ENCODE measurements at places on chromosomes 7 and 10.

DNA sequence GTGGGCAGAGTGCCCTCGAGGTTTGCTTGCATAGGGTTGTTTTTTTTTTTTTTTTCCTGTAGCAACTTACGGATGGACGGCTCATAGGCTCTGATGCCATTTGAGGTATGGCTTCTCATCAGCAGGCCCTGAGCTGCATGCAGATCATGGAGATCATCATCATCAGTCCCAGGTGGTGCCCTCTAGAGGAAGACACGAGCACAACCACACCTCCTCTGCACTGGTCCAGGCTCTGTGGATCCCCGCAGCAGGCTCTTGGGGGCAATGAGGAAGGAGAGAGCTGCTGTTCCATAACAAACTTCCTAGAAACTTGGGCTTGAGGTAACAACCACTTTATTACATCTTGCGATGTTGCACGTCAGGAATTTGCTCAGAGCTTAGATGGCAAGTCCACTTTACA, 132.7 kb upstream of the CXCL12 start:
- no peak for DNase-seq

DNA sequence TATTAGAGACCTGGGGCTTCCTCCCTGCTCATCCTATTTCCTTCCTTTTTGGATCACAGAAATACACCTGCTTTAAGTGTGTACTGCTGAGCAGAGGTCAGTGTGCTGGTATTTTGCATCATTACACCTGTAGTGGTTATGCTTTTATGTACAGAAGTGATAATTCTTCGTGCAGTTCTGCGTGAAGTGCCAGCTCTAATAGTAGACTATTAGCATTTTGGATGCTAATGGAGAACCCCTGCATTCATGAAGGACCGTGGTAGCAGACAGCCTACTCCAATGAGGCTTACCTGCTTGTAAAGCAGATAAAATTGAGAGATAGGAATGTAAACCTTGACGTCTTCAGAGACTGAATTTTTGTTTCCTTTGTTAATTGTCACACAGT, 114.3 kb downstream of the CDK14 start:
- no peak for DNase-seq

GRCh38 chr10:21989453-21990154, 13.9 kb downstream of the DNAJC1 start:
- DNase-seq, result peak; percentile 22

DNA sequence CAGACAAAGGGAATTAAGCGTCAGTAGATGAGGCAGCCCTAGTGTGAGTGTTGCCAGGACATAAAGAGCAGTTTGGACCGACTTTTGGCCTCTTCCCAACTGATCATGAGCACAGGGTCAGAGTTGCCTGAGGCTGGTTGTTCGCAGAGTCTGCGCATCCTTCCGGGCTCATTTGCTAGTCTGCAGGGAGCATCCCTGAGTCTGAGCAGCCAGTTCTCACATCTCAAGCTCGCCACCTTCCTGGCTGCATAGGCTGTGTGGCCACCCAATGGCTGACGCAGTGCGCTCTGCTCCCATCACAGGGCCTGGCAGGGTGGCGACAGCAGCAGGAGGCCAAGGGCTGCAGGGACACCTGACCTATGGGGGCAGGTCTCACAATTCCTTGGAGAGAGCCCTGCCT, 5.0 kb downstream of the GAD2 start:
- DNase-seq, result no peak

- DNase-seq, result no peak
Observed at GRCh38 chr10:81961451-81962184, 86.6 kb downstream of the NRG3 start.

- no peak for DNase-seq
Observed at GRCh38 chr10:29873941-29874484, 185.4 kb downstream of the JCAD start.

GRCh38 chr10:6180480-6181110, 22.1 kb upstream of the PFKFB3 start:
- DNase-seq, result no peak

GRCh38 chr10:46312953-46313352, 26.2 kb downstream of the ANTXRL start:
- DNase-seq, result no peak

DNA sequence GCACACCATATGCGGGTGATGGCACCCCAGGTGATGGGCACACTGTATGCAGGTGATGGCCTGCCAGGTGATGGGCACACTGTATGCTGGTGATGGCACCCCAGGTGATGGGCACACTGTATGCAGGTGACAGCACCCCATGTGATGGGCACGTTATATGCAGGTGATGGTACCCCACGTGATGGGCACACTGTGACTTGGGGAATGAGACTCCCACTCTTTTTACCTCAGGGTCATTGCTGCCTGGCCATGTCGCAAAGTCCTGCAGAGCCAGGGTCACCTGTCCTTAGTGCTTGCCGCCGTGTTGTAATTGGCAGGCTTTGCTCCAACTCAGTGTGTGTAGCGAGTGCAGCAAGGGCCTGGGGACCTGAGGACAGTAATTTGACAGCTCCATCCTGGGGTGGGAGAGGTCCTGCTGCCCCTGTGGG, 7.6 kb upstream of the CCDC201 start:
- DNase-seq, result no peak

DNA sequence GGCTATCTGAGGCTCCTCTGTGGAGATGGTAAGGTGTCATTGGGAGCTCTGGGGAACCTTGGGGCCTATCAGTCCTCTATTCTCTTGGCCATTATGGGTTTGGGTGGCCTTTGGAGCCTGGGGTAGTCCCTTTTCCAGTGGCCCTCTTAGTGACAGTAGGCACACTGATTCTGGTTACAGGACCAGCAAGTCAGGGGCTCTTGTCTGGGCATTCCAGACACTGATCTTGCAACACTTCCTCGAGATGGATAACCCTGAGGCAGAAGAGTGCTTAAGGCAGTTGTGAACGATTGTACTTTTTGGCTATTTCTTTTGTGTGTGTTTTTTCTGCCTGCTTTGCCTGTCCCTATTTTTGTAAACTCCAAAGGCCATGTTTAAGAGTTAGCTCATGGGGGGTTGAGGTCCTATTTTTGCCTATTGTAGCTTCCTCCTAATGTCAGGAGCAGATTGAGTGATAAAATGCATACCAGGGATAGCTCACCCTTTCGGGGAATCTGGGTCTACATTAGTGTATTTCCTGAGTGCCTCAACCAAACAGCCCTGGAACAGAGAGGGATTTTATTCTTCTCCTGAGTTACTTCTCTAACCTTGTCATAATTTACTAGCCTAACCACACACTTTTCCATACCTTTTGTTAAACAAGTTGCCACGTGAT, 61.2 kb downstream of the PRKAR2B start:
- no peak for DNase-seq

GRCh38 chr7:53358269-53358668, 322.8 kb downstream of the POM121L12 start:
- no peak for DNase-seq

GRCh38 chr10:34721208-34721840, 93.8 kb downstream of the PARD3 start:
- DNase-seq, result no peak

GRCh38 chr10:16520900-16521299, 779 bp downstream of the C1QL3 start:
- peak; percentile 3 for DNase-seq

GRCh38 chr7:68839014-68839413, 759.3 kb upstream of the AUTS2 start:
- no peak for DNase-seq

GRCh38 chr10:125455855-125456254, 227.1 kb downstream of the TEX36 start:
- no peak for DNase-seq

- no peak for DNase-seq
Observed at GRCh38 chr7:88115816-88116215, 104.0 kb downstream of the SRI start.

GRCh38 chr10:49329146-49329505, 30.2 kb downstream of the C10orf71 start:
- DNase-seq, result no peak

DNA sequence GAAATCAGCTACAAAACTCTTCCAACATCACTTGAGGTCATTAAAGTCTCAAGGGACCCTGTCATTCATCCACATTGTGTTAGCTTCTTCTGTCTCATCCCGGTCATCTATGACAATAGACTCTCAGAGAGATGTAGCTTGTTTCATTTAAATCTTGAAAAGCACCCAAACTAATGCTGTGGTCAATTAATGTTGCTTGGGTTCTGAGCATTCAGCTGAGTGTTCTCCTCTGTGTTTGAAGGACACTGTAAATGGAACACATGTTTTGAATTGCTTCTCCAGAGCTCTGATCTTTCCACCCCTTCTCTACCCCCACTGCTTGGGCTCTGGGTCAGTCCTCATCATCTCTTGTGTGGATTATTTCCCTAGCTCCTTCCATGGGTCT, 19.6 kb upstream of the ADD3 start:
- DNase-seq, result no peak

DNA sequence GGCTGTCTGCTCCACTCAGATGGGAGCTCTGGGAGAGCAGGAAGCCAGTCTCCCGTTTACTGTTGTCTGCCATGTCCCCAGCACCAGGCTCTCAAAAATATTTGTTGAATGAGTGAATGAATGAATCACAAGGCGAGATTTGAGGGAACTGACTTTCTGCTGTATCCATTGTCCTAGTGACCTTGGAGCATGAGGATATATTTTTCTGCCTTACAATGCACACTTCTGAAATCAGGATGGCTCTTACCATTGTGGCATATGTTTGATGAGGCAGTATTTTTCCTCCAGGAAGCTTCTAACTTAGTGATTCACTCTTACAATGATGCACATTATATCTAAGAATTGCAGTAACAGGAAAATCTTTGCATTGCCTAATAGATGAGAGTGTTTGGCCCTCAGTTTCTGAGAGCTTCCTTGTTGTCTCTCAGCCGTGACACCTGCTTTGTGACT, 136.4 kb downstream of the RPS24 start:
- no peak for DNase-seq

DNA sequence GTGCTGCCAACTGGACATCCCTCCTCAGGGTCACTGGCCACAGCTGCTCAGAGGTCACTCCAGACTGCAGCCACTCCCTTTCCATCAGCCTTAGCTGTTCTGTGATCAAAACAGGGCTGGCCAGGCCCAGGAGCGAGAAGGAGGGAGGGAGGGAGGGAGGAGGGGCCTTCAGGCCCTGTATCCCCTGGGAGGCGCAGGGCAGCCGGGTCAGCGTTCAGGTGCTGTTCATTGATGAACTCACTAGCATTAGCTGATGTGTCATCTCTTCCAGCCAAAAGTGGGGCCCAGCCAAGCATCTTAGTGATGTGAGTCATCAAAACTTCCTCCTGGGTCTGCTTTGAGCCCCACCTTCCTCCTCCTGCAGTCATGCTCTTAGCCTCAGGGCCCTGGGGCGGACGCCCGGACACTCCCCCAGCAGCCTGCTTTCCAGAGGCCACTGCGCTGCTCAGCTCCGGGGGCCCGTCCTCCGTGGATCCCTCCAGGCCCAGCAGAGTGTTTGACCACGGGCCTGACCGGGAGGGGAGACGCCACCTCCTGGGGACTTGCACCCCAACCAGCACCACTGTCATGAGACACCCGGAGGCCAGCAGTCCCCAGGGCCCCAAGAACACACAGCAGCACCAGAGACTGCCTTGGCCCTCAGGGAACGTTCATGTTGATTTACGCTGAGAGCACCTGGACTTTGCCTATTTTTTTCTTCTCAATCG, 149.2 kb downstream of the PRKAG2 start:
- DNase-seq, result peak; percentile 29

GRCh38 chr7:89503281-89503680, 651.0 kb upstream of the STEAP1 start:
- no peak for DNase-seq

GRCh38 chr10:93280699-93281366, 201.3 kb downstream of the MYOF start:
- no peak for DNase-seq

DNA sequence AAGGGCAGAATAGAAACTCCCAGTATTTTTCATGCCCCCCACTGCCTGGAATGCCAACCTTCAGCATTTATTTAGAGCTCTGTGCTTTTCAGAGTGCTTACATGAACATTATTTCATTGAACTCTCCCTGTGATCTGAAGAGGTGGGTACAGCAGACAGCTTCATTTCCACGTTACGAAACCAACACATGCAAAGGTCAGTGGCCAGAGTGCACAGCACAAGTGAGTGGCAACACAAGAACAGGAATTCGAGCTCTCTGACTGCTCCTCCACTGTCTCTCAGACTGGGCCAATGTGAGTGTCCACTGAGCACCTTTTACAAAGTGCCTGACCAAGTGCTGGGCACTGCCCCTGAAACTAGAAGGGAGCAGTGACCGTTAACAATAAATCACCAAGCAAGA, 162.9 kb downstream of the GLI3 start:
- DNase-seq, result no peak

DNA sequence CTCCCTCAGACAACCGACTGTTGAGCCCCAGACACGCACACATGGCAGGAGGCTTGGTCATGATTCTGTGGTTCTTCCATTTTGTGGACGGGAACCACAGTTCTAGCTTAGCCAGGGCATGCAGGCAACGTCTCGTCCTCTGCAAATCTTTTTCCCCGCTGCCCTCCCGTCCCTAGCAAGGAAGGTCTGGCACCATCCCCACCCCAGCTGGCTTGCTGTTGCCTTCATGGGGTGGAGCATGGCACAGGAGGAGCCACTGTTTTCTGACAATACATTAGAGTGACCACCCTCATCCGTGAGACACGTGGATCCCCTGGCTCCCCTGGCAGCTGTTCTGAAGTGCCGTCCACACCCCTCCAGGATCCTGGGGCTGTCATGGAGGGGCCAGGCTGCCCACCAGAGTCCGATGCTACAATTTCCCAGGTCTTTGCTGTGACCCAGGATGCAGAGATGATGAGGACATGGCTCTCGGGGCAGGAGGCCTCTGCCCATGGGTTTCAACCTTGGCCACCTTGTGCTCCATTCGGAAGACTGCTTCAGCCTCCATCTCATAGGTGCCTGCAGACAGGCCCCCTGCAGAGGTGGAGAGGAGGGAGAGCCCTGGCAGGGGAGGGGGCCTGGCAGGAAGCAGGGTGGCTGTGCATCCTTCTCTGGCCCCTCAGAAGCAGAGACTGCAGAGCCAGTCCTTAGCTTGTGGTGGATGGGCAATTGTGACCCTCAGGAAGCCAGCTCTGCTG, 233.6 kb downstream of the GLRX3 start:
- no peak for DNase-seq

- no peak for DNase-seq
Observed at GRCh38 chr7:139886206-139886605, 57.1 kb downstream of the TBXAS1 start.

GRCh38 chr10:119397416-119397815, 145.1 kb downstream of the RGS10 start:
- DNase-seq, result no peak

Measured in activated CD4-positive, alpha-beta T cell treated with anti-CD3 and anti-CD28 coated beads for 4 hours (primary cell).